ENCODE measurements at places on chromosomes 3 and 15. TPM values are rescaled to one million over a fixed set of nuclear protein-coding genes. Genes with fewer than 3 reads are reported as not detected.

Gene RETNLB
- not detected for total RNA-seq

Gene AGTR1
- total RNA-seq = 2.7 TPM

Gene RTP1
- total RNA-seq = not detected

Gene MRPL3
- total RNA-seq = 145 TPM

Gene VPS18
- 42.8 TPM for total RNA-seq

Gene SENP8
- total RNA-seq = 2.9 TPM

Gene LAMB2
- total RNA-seq = 193 TPM

Gene NANOGP8
- total RNA-seq = 0.73 TPM

Gene GOLGA6L4
- total RNA-seq = 0.78 TPM

Gene PYGO1
- 8.6 TPM for total RNA-seq

Gene XCR1
- not detected for total RNA-seq

Gene C3orf85
- total RNA-seq = not detected

Gene PTH1R
- 1.1 TPM for total RNA-seq

Gene PTPRG
- total RNA-seq = 96.6 TPM

Gene MBD4
- 22.4 TPM for total RNA-seq

Gene CELSR3
- total RNA-seq = 0.73 TPM

Gene CPN2
- not detected for total RNA-seq

Gene ZPLD1
- not detected for total RNA-seq

Gene CCK
- 0.73 TPM for total RNA-seq

Gene ZNF654
- 12.5 TPM for total RNA-seq

Gene CTXND1
- total RNA-seq = not detected

Gene CGNL1
- total RNA-seq = under 0.01 TPM

Gene ESYT3
- 1.4 TPM for total RNA-seq

All from subcutaneous preadipocyte (primary cell).